ENCODE measurements at places on chromosomes 13 and 19.

- no peak for DNase-seq
Measured at GRCh38 chr13:108859197-108860012, 230.0 kb downstream of the MYO16 start.

DNA sequence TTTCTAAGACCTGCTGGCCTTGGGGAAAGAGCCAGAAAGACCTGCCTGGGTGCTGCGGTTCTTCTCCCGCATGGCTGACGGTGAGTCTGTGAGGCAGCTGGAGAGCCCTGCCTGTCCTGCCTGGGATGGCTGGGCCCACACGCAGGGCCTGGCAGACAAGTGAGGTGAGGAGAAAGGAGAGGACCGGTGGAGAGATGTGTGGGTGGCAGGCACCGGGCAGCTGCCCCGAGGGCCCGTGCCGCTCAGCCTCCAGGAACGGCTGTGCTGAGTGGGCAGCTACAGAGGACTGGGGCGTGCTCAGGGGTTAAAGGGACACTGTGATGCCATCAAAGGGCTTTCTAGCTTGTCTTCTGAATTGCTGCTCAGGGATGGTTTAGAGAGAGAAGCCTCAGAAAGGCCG is 53.8 kb downstream of the MLLT1 start:
- DNase-seq: no peak

GRCh38 chr19:16333001-16333586 is 8.5 kb downstream of the KLF2 start:
- no peak for DNase-seq

GRCh38 chr13:43246382-43246781 is 223.0 kb downstream of the DNAJC15 start:
- DNase-seq: no peak

DNA sequence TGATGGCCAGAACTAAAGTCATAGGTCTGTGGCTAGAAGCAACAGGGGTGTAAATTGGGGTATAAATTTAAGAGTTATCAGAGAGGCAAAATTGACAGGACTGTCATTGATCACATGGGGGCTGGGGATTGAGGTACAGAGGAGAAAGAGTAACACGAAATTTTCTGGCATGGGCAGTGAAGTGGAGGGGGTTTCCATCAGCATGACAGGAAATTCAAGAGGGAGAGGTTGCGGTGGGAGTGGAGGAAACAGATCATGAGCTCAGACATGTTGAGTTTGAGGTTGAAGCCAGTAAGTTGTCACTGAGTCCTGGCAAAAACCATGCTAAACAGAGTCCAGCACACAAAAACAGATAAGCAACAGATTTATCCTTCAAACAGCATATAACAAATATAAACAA is 192.1 kb upstream of the TSC22D1 start:
- no peak for DNase-seq

GRCh38 chr19:31821346-31821745 is 472.1 kb upstream of the TSHZ3 start:
- no peak for DNase-seq

DNA sequence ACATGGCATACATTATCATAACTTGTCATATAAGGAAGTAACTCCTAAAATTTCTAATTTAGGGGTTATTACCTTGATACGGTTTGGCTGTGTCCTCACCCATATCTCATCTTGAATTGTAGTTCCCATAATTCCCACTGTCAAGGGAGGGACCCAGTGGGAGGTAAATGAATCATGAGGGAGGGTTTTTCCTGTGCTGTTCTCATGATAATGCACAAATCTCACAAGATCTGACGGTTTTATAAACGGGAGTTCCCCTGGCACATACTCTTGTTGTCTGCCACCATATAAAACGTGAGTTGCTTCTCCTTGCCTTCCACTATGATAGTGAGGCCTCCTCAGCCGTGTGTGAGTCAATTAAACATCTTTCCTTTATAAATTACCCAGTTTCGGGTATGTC is 76.0 kb downstream of the ZDHHC20 start:
- DNase-seq: no peak

DNA sequence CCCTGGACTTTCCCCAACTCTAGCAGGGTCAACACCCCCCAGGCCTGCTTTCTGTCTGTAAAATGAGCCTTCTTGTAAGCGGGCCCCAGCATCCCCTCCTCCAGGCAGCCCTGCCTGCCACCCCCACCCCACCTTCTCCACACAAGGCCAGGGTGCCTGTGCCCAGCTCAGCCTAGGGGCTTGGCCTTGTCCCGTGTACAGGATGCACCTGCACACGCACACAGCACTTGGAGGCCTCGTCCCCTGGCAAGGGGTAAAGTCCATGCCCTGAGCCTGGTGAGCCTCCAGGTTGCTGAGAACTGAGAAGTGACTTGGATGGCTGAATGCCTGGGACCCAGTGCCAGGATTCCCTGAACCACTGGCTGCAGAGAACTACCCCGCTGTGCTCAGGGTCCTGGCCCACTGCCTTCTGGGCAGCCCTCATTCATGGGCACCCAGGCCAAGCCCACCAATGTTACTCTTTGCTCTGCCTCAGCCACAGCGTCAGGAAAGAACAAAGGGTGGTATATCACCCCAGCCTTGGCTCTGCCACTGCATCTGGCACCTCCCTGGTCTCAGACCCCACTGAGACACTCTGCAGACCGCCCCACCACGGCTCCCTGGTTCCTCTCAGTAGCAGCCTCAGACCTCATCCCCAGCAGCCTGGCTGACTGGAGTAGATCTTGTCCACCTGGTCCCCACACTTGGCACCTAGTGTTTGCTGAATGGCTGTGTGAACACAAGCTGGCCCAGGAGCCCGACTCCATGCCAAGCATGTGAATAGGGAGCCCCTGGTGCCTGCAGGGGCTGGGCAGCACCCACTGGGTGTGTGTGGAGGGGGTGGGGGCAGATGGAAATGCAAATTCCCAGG is 1.8 kb upstream of the TM6SF2 start:
- no peak for DNase-seq

GRCh38 chr13:46614582-46614981 is 61.6 kb downstream of the LRCH1 start:
- DNase-seq: no peak

DNA sequence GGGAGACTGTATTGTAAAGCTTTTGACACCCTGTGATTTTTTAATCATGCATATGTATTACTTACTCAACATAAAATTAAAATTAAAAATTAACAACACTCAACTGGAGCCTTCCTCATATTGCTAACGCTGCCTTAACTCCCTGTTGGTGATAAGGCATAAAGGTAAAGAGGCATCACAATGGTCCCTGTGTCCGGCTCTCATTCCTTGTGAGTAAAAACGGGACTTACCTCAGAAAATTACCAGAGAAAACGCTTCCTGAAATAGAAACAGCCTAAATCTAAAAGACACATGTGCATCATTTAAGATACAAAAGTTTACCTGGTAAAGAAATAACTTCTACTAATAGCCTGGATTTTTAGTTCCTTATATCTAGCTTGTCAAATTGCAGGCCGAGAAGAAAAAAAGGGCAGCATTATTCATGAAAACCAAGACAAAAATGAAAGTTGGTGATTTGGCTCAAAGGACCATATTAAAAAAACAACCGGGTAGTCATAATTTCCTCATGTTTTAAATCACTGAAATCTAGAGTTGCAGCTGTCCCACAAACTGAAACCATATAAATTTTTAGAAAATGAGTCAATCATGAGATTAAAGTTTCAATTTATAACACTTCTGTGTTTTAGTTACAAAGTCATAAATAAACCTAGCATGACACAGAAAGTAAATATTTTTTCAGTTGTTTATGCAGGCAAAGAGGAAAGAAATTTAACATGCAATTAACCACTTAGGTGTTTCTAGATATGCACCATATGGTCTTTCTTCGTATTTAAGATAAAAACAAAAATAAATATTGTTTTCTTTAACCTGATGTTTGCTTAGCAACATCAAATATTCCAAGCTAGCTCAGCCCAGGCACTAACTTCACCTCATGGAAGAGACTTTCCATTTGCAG is 94.7 kb downstream of the MIPEP start:
- no peak for DNase-seq

- DNase-seq: peak; percentile 42
Measured at GRCh38 chr19:23286477-23286876, 36.3 kb upstream of the ZNF724 start.

Measured in NT2/D1 (cell line).